ENCODE measurements at places on chromosomes 13 and 19. TPM values are rescaled to one million over a fixed set of nuclear protein-coding genes. Genes with fewer than 3 reads are reported as not detected.

OR7D4 gene
- not detected for total RNA-seq

P2RY11 gene
- 3.8 TPM for total RNA-seq

CEACAM16 gene
- 0.73 TPM for total RNA-seq

HPN gene
- 162 TPM for total RNA-seq

EDNRB gene
- total RNA-seq = 37.2 TPM

KLK3 gene
- total RNA-seq = not detected

- DNase-seq = no peak
- H3K4me1 ChIP-seq = peaks cover 11% of the 10 kb centered on the region
- peak overlapping the region; percentile 65 for H3K27ac ChIP-seq
- no peaks in the 10 kb centered on the region for H3K27me3 ChIP-seq
- peak overlapping the region; percentile 99 for H3K4me3 ChIP-seq
These were observed 550 bp upstream of the GPI start for GRCh38 chr19:34364462-34364829.

- no peak overlapping the region for H3K4me3 ChIP-seq
- no peak for DNase-seq
- no peaks in the 10 kb centered on the region for H3K4me1 ChIP-seq
- H3K27ac ChIP-seq = no peak overlapping the region
These were observed 487.4 kb downstream of the LMO7 start for GRCh38 chr13:76123548-76123947.

- H3K27me3 ChIP-seq = no peaks in the 10 kb centered on the region
- no peak for DNase-seq
- no peak overlapping the region for H3K4me3 ChIP-seq
- H3K4me1 ChIP-seq = no peaks in the 10 kb centered on the region
- H3K36me3 ChIP-seq = no peaks in the 10 kb centered on the region
These were observed 131.1 kb downstream of the RGCC start for GRCh38 chr13:41588448-41588847.

- peaks cover 9% of the 10 kb centered on the region for H3K4me1 ChIP-seq
- peak overlapping the region; percentile 57 for H3K4me3 ChIP-seq
- no peaks in the 10 kb centered on the region for H3K36me3 ChIP-seq
- H3K27ac ChIP-seq = peak overlapping the region; percentile 84
- H3K27me3 ChIP-seq = no peaks in the 10 kb centered on the region
These were observed 569 bp upstream of the MCF2L start for GRCh38 chr13:112968380-112968909.

- H3K4me3 ChIP-seq = peak overlapping the region; percentile 79
- H3K4me1 ChIP-seq = no peaks in the 10 kb centered on the region
- H3K27me3 ChIP-seq = no peaks in the 10 kb centered on the region
- peak; percentile 79 for DNase-seq
- no peaks in the 10 kb centered on the region for H3K36me3 ChIP-seq
These were observed 666 bp downstream of the SAMD1 start for GRCh38 chr19:14089662-14090508.

DNA sequence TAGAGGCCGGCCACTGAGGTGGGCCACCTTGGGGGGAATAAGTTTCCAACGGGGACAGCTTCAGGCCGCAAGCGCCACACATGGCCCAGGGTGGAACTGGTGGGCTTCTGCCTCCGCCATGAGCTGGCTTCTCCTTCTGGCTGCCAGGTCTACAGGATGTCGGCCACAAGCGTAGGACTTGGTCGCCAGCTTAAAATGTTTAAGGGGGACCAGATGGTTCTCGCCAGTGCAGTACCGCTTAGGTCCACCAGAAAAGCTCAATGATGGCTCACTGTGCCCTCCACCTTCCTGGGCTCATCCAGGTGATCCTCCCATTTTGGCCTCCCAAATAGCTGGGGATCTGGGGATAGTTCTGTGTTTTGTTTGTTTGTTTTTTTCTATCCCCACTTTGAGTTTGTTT is 38.7 kb upstream of the ZNF254 start:
- H3K4me3 ChIP-seq = no peak overlapping the region
- no peak overlapping the region for H3K27ac ChIP-seq
- H3K36me3 ChIP-seq = no peaks in the 10 kb centered on the region
- H3K4me1 ChIP-seq = no peaks in the 10 kb centered on the region

DNA sequence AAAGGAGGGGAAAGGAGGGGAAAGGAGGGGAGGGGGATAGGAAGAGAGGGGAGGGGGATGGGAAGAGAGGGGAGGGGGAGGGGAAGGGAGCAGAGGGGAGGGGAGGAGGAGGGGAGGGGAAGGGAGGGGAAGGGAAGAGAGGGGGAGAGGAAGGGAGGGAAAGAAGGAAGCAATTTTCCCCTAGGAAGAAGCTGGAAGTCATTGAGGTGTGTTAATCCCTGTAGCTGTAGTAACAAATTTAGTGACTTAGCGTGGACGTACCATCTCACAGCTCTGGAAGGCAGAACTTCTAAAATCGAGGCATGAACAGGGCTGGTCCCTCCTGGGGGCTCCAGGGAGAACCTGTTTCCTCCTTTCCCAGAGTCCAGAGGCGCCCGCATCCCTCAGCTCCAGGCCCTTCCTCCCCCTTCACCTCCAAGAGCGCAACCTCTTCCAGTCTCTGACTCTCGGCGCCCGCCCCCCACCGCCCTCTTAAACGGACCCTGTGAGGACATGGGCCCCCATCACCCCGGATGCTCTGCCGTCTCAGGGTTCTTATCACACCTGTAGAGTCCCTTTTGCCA is 5.6 kb upstream of the CDC34 start:
- H3K36me3 ChIP-seq = no peaks in the 10 kb centered on the region
- no peak overlapping the region for H3K4me3 ChIP-seq
- no peaks in the 10 kb centered on the region for H3K4me1 ChIP-seq
- no peak overlapping the region for H3K27ac ChIP-seq
- no peak for DNase-seq

- peak; percentile 81 for DNase-seq
- no peaks in the 10 kb centered on the region for H3K27me3 ChIP-seq
- peak overlapping the region; percentile 98 for H3K4me3 ChIP-seq
- H3K36me3 ChIP-seq = no peaks in the 10 kb centered on the region
- H3K27ac ChIP-seq = peak overlapping the region; percentile 89
These were observed 1.1 kb downstream of the PPP1R12C start for GRCh38 chr19:55116232-55116858.

DNA sequence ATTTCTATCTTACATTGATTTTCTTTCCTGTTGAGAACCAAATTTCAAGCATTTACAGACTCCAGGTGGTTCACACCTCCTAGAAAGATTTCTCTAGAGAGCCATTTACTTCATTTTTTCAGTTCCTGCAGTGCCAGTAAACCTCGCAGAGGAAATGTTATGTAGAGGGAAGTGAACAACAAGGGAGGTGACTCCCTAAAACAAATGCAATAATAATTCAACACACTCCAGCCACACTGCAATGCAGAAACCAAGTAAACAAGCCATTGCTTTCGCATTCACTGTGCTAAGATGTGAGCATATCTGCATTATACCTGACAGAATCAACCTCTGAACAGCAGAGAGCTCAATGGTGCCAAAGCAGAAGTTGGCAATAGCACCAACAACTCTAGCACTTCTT is 215.1 kb downstream of the RBM26 start:
- no peak overlapping the region for H3K4me3 ChIP-seq
- H3K27ac ChIP-seq = no peak overlapping the region
- no peaks in the 10 kb centered on the region for H3K27me3 ChIP-seq
- H3K36me3 ChIP-seq = no peaks in the 10 kb centered on the region

DNA sequence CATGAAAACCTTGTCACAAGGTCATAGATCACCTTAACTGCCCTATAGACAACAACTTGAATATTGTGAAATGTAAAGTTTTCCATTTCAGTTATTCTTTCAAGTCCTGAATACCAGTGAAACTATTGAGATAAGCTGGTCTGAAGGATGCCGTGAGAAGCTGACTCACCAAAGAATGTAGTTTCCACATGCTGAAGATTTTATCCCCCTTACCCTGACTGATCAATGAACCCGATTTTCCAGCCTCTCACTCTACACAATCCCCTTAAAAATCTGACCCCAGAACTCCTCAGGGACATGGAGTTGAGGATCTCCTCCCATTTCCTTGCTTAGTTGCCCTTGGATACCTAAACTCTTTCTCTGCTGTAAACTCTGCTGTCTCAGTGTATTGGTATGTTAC is 67.5 kb downstream of the POSTN start:
- H3K4me3 ChIP-seq = no peak overlapping the region
- no peaks in the 10 kb centered on the region for H3K36me3 ChIP-seq
- H3K27ac ChIP-seq = no peak overlapping the region
- H3K4me1 ChIP-seq = no peaks in the 10 kb centered on the region
- DNase-seq = no peak

GRCh38 chr13:78241278-78241919 is 322.8 kb upstream of the EDNRB start:
- no peaks in the 10 kb centered on the region for H3K4me1 ChIP-seq
- H3K36me3 ChIP-seq = no peaks in the 10 kb centered on the region
- no peaks in the 10 kb centered on the region for H3K27me3 ChIP-seq
- H3K4me3 ChIP-seq = no peak overlapping the region
- no peak overlapping the region for H3K27ac ChIP-seq

DNA sequence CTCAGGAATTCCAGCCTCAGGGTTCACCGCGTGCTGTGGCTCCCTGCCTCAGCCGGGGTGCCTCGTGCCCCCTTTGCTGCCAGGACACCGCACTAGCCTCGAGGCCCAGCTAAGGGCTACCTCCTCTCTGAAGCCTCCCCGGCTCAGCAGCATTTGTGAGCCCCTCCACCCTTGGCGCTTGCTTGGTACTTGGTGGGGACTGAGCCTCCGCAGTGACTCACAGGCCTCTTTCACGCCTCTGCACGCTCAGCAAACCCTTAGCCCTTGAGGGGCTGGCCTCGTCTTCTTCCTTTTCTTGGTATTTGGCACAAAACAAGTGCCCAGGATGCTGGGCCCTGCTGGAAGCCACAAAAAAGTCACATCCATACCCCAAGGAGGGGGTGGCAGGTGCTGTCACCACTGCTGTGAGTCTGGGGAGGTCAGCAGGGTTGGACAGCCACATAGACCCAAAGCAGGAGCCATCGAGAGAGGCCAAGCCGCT is 85.4 kb upstream of the TM9SF2 start:
- no peaks in the 10 kb centered on the region for H3K36me3 ChIP-seq
- no peak for DNase-seq
- H3K27me3 ChIP-seq = no peaks in the 10 kb centered on the region
- no peak overlapping the region for H3K4me3 ChIP-seq
- no peaks in the 10 kb centered on the region for H3K4me1 ChIP-seq

GRCh38 chr13:19182536-19182935 is 912 bp upstream of the TUBA3C start:
- no peaks in the 10 kb centered on the region for H3K4me1 ChIP-seq
- H3K27ac ChIP-seq = no peak overlapping the region
- no peaks in the 10 kb centered on the region for H3K27me3 ChIP-seq
- H3K36me3 ChIP-seq = no peaks in the 10 kb centered on the region

- H3K4me1 ChIP-seq = peaks cover 15% of the 10 kb centered on the region
- no peaks in the 10 kb centered on the region for H3K27me3 ChIP-seq
- DNase-seq = no peak
- no peak overlapping the region for H3K27ac ChIP-seq
These were observed 86.7 kb downstream of the ZAR1L start for GRCh38 chr13:32228330-32229041.

GRCh38 chr13:62682788-62683187 is 1267.1 kb upstream of the PCDH20 start:
- no peak for DNase-seq
- H3K27me3 ChIP-seq = no peaks in the 10 kb centered on the region
- no peaks in the 10 kb centered on the region for H3K36me3 ChIP-seq
- H3K4me1 ChIP-seq = no peaks in the 10 kb centered on the region
- H3K4me3 ChIP-seq = no peak overlapping the region
- H3K27ac ChIP-seq = no peak overlapping the region

DNA sequence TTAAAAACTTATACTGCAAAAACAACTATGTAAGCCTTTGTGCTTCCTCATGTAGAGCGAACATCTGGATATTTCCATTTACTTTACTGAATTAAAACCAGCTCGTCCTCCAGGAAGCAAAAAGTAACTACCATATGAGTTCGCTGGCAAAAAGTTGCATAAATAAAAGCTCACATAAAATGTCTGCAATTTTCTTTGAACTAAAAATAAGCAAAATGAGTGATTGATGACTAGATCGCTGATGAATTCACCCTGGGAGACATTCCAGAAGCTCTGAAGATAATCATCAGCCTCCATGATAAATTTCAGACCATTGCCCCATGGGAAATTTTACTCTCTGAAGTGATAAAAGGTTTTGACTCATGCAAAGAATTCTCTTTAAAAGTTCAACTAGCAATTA is 67.3 kb upstream of the SACS start:
- H3K36me3 ChIP-seq = no peaks in the 10 kb centered on the region
- DNase-seq = peak; percentile 13

- no peak overlapping the region for H3K4me3 ChIP-seq
- no peaks in the 10 kb centered on the region for H3K27me3 ChIP-seq
- no peak overlapping the region for H3K27ac ChIP-seq
- no peaks in the 10 kb centered on the region for H3K36me3 ChIP-seq
These were observed 33.4 kb downstream of the STK24 start for GRCh38 chr13:98543378-98544103.

DNA sequence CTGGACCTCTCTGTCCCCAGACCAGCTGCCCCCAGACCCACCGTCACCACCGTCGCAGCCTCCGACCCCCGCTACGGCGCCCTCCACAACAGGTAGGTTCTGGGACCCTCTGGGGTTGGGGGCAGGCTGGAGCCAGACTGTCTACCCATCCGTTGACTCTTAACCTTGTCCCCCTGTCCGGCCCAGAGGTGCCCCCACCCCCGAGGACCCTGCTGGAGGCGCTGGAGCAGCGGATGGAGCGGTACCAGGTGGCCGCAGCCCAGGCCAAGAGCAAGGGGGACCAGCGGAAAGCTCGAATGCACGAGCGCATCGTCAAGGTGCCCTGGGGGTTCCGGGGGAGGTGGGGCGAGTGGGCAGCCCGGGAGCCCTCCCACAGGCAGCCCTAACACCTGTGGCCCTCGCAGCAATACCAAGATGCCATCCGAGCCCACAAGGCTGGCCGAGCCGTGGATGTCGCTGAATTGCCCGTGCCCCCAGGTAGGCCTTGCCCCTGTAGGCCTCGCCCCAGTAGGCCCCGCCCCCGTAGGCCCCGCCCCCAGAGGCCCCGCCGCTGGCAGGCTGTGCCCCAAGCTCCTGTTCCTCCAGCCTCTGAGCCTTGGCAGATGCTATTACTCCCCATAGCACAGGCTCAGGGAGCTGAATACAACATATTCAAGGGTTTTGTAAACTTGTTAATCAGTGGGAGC is 12.9 kb downstream of the CC2D1A start:
- no peaks in the 10 kb centered on the region for H3K27me3 ChIP-seq
- no peaks in the 10 kb centered on the region for H3K4me1 ChIP-seq
- no peaks in the 10 kb centered on the region for H3K36me3 ChIP-seq
- no peak overlapping the region for H3K4me3 ChIP-seq
- no peak for DNase-seq

GRCh38 chr13:93736909-93737308 is 510.3 kb downstream of the GPC6 start:
- H3K4me3 ChIP-seq = no peak overlapping the region
- no peak overlapping the region for H3K27ac ChIP-seq
